Stimulated activated CD8-positive, alpha-beta memory T cell treated with anti-CD3 and anti-CD28 coated beads, Interleukin-15, amount 100 ng/mL, for 4 hours (primary cell): ENCODE measurements at places on chromosomes 1 and 21.

GRCh38 chr1:183896466-183897048 lies 91.6 kb downstream of the RGL1 start:
- DNase-seq = no peak

- DNase-seq = no peak
These were observed 13.8 kb upstream of the SDHB start for GRCh38 chr1:17067465-17068240.

- no peak for DNase-seq
These were observed 43.2 kb downstream of the HIVEP3 start for GRCh38 chr1:41875487-41875886.

GRCh38 chr1:97038410-97038809 lies 316.8 kb downstream of the PTBP2 start:
- no peak for DNase-seq

DNA sequence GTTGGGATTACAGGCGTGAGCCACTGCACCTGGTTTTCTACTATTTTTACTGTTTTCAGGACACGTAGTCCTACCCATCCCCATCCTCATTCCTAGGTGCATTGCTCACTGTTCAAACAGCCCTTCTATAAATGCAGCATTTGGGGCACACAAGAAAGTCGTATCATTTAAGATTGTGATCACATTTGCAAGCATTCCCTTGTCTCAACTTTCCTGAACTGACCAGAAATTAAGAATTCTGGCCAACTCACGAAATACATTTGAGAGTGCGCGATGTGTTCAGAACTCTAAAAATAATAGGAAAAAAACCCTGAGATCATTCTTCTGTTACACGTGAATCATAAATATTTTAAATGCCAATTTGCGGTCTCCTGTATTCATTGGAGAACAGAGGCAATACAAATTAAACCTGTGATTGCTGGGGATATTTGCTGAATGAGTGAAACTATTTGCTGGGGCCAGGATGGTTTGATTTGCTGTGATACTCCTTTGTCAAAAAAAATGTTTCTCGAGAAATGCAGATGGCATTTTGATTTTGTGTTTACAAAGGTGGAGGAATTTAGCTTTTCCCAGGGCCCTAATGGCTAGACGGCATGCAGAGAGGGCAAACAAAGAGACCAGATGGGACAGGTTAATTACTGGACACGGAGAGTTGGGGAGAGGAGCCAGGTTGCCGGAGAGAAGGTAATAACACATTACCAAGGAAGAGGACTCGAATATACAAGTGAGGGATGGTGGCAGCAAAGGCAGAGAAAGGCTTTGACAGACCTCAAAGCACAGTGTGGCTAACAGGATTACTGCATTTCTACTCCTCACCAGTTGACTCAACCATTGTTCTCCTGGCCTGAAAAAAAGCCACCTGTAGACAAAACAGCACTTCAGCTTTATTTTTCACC lies 38.4 kb downstream of the STPG1 start:
- no peak for DNase-seq

GRCh38 chr1:207156095-207156494 lies 52.1 kb downstream of the C4BPA start:
- no peak for DNase-seq

- peak; percentile 10 for DNase-seq
These were observed 116.3 kb downstream of the DAB1 start for GRCh38 chr1:57307392-57308170.

DNA sequence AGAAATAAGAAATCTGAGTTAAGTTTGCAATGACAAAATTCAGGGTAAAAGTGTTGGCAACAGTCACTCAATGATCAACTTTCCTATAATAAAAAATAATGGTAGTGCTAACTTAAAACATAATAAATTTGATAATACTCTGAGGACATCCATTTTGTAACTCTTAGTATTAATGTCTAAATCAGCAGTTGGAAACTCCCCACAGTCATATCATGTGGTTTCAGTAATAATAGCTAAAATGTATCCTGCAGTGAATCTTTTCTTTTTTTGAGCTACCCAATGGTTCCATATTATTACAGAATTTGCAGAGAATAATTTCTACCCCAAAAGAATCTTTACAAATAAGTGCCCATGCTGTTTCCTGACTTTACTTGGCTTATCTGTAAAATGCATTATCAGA lies 286.7 kb downstream of the PTPRC start:
- DNase-seq = no peak

DNA sequence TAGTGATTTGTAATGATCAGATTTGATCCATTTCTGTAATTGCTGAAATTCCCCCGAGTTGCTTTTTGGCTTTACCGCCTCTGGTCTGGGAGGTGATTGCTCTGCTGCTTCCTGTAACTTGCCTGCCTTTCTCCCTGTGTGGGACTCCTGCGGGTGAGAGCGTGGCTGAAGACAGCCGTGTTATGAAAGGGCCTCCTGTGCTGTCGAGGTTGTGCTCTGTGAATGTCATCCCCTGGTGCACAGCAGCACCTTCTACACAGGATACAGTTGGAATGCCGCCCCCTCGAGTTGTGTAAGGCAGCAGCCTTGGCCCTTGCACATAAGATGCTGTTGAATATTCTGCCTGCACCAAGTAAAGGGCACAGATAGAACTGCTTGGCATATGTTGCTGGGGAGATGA lies 5.9 kb downstream of the SOD1 start:
- DNase-seq = no peak
